NCI-H2171 (cell line): ENCODE measurements at places on chromosomes 16 and 17.

DNA sequence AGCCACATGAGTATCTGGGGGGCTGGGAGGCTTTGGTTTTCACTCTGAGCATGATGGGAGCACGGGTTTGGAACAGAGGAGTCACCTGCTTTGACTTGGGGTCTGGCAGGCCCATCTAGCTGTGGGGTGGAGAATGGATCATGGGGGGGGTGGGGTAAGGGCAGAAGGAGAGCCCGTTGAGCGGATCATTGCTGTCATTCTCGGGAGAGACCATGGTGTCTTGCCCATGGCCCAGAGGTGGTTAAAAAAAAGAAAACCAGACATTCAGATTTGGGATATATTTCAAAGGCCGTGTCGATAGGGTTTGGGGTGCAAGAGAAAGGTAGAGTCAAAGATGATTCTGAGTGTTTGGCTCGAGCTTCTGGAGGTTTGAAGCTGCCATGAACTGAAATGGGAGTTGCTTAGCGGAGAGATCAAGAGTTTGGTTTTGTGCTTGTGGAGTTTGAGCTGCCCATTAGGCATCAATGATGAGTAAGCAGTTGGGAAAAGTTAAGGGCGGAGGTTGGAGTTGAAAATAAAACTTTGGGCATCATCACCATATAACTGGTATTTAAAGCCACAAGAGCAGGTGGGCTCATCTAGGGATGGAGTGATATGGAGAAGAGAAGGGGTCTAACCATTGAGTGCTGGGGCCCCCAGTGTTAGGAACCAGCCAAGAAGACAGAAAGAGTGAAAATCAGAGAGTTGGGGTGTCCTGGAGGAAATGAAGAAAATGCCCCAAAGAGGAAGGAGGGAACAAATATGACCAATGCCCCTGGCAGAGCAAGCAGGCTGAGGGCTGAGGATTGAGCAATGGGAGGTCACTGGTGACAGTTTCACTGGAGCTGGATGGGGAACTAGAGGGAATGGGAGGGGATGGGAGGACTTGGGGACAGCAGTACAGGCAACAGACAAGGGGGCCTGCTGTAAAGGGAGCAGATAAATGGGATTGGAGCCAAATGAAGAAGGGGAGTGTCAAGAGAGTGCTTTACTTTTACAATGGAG lies 1.9 kb downstream of the NOD2 start:
- no peak for DNase-seq

DNA sequence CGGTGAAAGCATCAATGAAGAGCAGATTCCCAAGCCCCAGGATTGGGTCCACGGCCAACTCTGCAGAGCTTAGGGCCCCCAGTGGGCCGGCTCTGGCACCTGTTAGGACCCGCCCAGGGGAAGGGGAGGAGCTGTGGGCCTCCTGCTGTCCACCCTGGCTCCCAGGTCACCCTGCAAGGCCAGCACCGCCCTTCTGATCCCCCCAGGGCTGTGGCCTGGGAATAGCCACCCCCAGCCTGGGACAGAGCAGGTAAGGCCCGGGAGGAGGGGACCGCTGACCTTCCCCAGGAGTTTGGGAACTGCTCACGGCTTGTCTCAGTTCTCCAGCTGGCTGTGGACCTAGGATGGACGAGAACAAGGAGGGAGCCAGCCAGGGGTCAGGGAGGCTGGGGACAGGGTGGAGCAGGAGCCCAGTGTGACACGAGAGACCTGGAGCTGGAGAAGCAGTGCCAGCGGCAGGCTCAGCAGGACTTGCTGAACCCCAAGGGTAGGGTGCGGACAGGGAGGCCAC lies 39.3 kb upstream of the SLC38A10 start:
- no peak for DNase-seq

DNA sequence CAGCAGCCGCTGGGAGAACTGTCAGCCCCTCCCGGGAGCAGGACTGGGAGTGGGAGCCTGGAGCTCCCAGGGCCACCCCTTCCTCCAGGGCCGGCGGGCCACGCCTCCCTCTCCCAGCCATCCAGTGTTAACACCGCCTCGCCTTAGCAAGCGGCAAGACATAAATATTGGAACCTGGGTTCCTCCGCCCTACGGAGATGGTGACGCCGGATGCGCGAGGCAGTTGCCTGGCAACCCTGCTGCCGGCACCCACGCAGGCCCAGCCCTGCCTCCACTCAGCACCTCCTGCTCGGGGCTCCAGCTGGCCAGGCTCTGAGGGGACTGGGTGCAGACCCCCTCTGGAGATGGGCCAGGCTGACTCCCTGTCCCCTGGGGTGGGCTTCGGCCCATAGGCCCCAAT lies 27.4 kb upstream of the CACNA1H start:
- peak; percentile 48 for DNase-seq

DNA sequence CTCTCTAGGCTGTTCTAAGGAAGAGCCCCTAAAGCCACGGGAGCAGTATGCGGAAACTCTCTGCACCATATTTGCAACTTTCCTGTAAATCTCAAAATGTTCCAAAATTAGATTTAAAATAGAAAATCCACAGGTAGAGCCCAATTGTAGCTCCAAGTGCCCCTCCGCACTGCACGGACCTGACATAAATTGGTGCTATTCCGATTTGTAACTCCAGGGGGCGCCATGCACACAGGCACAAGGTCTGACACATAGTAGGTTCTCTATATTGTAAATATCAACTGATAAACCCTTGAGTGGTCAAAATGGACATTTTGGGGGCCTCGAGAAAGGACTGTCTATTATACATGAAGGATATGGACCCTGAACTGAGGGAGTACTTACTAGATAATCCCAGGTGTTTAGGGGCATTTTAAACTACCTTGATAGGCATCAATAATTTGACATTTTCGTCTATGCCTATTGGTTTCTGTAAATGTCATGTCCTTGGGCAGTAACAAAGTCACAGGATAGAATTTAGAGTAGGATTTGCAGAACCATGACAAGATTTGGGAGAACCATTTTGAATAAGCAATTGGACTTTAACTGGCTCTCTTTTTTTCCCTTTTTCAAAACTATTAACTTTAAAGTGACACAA lies 36.6 kb upstream of the TMEM132E start:
- DNase-seq = no peak
